ENCODE measurements at places on chromosomes 2 and 18.
A peak's percentile ranks its signal among the peaks of the same experiment; 100 is the strongest.

DNA sequence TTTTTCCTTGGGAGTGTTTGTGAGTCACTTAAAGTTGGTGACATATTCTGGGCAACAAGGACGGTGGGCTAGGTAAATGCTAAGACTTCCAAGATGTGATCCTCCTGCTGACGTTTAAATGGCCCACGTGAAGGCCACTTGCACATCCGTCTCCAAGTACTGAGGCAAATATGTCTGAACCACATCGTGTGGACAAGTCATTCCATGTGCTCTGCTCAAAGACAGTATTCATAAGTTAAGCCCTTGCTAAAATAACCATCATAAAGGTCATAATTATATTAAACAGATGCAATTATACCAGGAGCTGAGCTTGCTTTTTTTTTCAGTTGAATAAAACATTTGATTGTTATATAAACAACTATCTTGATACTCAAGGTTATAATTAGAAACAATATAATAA is 44.8 kb downstream of the SPP2 start:
- DNase-seq: no peak

GRCh38 chr2:27501042-27501441 is 4.4 kb downstream of the GCKR start:
- DNase-seq: no peak

- peak; percentile 72 for DNase-seq
Measured at GRCh38 chr2:10777842-10778723, 34.5 kb downstream of the PDIA6 start.

DNA sequence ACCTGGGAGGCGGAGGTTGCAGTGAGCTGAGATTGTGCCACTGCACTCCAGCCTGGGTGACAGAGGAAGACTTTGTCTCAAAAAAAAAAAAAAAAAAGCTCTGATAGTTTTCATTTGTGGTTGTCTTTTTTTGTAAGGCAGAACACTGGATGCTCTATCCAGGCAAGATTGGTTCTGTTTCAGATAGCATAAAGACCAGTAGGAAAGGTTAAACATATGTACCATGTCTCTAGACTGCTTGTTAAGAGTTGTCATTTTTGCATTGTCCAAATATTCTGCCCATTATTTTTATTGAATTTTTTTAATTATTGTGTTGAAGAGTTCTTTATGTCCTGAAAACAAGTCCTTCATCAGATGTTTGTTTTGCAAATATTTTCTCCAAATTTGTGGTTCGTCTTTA is 60.0 kb downstream of the NCOA1 start:
- DNase-seq: no peak

DNA sequence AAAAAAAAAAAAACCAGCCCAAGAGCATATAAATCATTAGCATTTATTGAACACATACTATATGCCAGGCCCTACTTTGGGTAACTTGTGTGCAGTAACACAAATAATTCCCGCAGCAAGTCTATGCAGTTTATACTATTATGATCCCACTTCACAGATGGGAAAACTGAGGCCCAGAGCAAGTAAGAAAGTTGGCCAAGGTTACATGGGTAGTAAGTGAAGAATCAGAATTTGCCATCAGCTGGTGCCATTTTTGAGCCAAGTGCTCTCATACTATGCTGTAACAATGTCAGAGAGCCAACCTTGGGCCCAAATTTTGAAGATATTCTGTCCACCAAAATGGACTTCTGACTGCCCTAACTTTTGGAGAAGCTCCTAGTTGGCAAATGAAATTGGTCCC is 13.5 kb upstream of the PSD4 start:
- DNase-seq: no peak

- DNase-seq: no peak
Measured at GRCh38 chr2:215430528-215431187, 5.2 kb downstream of the FN1 start.

GRCh38 chr2:189191766-189192165 is 12.2 kb upstream of the COL5A2 start:
- no peak for DNase-seq

- no peak for DNase-seq
Measured at GRCh38 chr18:58287353-58288274, 243.6 kb downstream of the NEDD4L start.

GRCh38 chr2:193845604-193846003 is 1650.9 kb upstream of the TMEFF2 start:
- DNase-seq: no peak

DNA sequence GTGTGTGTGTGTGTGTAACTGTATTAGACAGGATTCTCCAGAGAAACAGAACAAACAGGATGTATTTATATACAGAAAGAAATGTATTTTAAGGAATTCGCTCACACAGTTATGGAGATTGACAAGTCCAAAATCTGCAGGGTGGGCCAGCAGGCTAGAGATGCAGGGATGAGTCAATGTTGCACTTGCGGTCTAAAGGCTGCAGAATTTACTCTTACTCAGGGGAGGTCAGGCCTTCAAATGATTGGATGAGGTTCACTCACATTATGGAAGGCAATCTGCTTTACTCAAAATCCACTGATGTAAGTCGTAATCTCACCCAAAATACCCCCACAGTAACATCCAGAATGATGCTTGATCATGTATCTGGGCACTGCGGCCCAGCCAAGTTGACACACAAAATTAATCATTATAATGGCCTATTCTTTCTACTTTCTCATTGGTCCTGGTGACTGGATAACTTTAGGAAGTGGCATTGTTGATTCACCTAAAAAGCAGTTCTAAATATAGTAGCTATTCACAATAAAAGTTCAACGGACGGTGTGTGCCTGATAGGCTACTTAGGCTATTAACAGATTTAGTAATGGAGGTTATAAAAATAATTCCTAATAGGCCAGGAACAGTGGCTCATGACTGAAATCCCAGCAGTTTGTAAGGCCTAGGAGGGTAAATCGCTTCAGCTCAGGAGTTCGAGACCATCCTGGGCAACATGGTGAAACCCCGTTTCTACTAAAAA is 40.6 kb upstream of the ACYP2 start:
- no peak for DNase-seq

GRCh38 chr18:24656050-24656449 is 195.6 kb downstream of the HRH4 start:
- no peak for DNase-seq

DNA sequence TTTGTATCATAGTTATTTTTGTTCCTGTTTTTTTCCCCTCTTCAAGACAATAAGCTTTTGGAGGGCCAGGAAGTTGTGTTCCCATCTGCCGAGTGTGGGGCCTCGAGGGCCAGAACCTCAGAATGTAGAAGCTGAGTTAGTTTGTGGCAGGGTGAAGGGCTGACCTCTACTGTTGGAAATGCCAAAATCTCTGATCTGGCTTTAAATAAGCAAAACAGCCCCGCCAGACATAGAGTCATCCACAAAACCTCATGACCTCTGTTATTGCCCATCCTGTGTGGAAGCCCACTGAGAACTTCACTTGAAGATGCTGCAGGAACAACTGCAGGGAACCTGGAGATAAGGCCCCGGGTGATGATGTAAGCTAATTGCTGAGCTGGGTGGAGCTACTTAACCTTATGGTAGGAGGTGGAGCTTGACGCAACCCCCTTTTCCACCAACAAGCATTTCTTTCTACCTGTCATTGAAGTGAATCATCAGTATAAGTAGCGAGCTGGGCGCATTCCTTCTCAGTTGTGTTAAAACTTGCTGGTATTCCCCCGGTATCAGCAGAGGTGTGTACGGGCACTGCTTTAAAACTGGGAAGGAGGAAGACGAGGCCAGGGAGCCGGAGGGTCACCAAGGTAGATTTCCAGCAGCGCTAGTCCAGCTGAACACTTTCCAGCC is 177.2 kb downstream of the NEDD4L start:
- no peak for DNase-seq

DNA sequence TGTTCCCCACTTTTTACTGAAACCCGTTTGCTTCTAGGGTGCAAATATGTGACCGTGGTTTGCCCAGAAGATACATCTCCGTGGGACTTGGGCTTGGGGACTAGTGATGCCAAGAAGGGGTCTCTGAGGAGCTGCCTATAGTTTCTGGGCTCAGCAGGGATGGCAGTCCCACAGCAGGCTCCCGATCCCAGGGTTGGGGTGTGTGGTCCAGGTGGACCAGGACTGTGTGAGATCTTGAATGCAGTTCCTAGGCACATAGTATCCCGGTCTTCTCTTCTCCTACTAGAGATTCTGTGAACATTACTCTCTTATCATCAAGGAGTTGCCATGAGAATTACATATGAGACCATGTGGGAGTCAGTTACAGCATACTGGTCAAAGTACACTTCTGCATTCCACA is 435.8 kb upstream of the SPRED2 start:
- no peak for DNase-seq

DNA sequence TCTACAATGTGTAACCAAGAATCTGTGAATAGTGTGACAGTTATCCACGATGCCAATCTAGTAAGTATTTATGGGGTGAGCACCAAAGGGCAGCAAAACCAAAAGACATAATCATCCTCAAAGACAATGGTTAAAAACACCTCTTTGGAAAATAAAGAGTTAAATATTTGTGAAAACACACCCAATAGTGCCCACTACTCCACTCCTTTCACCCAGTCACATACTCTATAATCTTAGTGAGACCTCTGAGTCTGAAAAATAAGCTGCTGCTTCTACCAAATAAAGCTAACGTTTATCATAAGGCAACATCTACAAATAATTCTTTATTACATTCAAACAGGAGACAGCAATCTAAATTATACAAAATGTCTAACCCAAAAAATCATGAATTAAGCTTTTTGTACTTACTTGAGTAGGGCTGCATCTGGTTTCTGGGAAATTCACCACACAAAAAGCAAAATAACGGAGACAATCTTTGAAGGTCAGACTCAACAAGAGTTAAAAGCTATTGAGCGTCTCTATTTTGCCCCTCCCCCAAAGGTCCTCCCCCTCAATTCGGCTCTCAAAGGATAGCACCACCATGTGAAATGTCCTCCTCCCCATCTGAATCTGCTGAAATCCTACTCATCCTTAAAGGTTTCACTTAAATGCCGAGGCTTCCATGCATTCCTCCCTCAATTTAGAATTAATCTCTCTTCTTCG is 2.0 kb downstream of the RAPH1 start:
- DNase-seq: no peak

- peak; percentile 61 for DNase-seq
Measured at GRCh38 chr2:233353101-233353768, 1.1 kb upstream of the DGKD start.

GRCh38 chr2:105328281-105329196 is 996 bp downstream of the TGFBRAP1 start:
- DNase-seq: peak; percentile 77

DNA sequence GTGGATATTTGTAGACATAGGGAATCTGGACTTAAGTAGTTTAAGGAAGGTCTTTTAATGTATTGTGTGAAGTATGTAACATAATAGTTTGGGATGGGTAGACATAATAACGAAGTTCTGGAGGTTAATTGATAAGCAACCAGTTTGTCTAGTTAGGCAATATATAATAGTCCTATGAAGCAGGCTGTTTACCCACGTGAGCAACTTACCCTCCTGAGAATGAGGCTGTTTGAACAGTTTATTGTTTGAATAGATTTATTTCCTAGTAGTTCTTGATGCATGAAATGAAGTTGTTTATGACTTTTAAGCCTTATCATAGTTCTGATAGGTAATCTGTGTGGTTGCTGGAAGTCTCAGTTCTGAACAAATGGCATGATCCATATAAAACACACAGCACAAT is 361.5 kb downstream of the GALNT13 start:
- DNase-seq: no peak

- peak; percentile 72 for DNase-seq
Measured at GRCh38 chr2:3633089-3633981, 24.7 kb upstream of the ALLC start.

GRCh38 chr18:58484989-58485981 is 143.6 kb downstream of the ALPK2 start:
- no peak for DNase-seq

- no peak for DNase-seq
Measured at GRCh38 chr2:150450765-150451164, 36.7 kb downstream of the RND3 start.

- no peak for DNase-seq
Measured at GRCh38 chr2:3433776-3434400, 54.4 kb downstream of the TRAPPC12 start.

- DNase-seq: peak; percentile 64
Measured at GRCh38 chr18:12246849-12247808, 7.0 kb upstream of the CIDEA start.

DNA sequence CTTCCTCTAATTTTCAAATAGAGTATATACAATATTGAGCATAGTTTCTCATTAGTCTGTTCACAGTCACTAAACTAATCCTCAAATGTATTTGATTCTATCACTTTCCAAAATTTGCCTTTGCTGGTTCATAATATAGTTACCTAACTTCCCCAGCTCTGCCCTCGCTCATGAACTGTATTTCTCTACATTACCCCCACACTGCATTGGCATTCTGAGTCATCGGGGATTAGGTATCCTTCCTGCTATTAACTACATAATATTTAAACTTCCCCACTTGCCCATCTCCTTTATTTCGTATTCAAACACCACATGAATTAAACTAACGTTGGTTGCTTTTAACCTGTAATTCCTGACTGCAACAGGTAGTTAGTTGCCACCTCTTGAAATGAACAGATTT is 14.8 kb upstream of the CLASP1 start:
- DNase-seq: no peak
